ENCODE measurements at places on chromosomes 6 and 20. TPM values are rescaled to one million over a fixed set of nuclear protein-coding genes. Genes with fewer than 3 reads are reported as not detected.

The LRRC73 gene
- 1.0 TPM for total RNA-seq

The COL21A1 gene
- 23.2 TPM for total RNA-seq

The NHLRC1 gene
- 1.3 TPM for total RNA-seq

The CGA gene
- total RNA-seq: 0.59 TPM

The MTG2 gene
- total RNA-seq: 27.3 TPM

The WFDC12 gene
- not detected for total RNA-seq

The HLA-DRB1 gene
- total RNA-seq: 34.3 TPM

The PTK7 gene
- total RNA-seq: 2.1 TPM

The RREB1 gene
- 36.2 TPM for total RNA-seq

DNA sequence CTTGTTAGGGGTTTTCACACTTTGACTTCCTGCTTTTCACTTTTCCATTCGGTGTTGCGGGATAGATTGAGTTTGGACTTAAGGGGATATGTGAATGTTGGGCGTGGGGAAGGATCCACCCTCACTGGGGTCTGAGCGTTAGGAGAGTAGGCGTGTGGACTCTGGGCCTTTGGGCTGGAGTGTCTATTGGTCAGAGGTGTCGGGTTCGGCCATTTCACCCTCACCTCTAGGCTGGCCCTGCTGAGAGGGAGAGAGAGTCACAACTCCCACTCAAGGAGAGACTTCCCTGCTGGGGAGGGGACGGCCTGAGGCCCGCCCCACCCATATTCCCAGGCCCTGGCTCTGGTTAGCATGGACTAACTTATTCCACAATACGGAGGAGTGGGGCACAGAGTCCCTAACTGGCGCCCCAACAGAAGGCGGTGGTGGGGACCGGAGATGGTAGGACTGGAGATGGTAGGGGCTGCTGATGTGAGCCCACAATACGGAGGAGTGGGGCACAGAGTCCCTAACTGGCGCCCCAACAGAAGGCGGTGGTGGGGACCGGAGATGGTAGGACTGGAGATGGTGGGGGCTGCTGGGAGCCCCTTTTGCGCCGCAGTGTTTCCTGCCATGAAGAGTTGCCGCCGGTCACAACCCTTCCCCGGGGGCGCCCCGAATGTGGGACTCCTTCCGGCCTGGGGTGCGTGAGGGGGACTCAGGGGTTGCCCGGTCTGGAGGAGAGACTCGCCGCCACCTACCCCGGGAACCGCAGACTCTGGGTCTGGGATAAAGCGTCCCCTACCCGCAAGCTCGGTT lies 1.4 kb upstream of the PTPRA start:
- no peak for DNase-seq

DNA sequence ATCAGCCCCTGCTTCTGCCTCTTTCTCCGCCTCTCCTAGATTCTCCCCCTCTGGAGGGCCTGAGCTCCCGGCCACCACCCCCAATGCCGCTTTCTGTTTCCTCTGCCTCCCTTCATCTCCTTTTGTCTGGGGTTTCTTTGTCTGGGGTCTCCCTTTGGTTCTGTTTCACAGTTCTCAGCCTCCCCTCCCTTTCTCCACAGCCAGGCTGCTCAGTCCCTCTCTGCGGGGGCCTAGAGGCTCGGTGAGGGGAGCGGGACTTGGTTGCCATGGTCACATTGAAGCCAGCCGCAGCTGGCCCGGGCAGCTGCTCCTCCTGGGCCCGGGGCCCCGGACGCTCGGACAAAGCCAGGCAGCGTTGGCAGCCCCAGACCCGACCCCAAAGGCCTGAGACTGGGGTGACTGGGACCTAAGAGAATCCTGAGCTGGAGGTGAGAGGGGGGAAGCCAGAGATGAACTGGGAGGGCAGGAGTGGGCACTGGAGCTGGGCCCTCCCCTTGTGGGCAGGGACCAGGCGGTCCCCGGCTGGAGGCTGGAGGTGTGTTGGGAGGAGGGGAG lies 3.5 kb upstream of the DDR1 start:
- no peak for DNase-seq

DNA sequence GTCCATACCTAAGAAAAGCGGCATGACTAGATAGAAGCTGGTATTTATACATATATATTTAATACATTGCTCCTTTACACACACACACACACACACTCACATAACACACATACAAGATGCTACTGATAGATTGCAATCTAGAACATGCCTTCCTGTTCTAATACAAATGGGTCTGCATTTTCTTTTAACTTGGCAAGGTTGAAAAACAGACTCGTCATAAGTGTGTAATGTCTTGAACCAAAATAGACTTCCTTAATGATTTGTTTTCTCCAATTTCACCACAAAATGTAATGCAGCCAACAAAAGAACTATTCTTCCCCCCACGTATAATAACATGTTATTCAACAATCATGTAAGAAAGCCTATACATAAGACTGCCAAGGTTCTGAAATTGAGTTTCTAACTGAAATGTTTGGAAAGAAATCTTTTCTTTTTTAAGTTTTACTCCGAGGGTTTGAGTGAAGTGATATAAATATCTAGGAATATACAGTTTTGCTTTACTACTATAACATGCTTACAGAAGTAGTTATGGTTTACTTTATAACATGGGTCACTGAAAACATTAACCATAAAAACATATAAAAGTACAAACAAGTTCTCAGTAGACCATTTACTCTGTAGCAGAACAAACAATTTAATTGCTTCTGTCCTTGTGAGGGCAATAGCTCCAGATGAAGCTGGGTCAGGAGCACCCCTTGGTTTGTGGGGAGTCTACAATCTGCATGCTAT lies 207.5 kb downstream of the FOXC1 start:
- no peak for DNase-seq

DNA sequence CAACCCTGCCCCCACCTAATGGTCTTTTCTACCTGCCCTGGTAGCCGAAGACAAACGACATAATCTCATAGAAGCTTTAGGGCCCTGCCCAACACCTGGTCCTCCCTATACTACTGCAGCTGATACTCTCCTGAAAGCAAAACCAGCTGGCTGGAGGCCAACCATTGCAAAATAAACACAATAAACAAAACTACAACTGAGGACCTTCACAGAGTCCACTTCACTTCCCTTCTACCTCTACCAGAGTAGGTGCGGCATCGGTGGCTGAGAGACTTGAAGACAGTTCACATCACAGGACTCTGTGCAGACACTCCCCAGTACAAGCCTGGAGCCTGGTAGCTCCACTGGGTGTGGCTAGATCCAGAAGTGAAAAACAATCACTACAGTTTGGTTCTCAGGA lies 476.2 kb downstream of the MMUT start:
- DNase-seq: no peak

GRCh38 chr6:155201461-155202226 lies 62.2 kb upstream of the CLDN20 start:
- no peak for DNase-seq

DNA sequence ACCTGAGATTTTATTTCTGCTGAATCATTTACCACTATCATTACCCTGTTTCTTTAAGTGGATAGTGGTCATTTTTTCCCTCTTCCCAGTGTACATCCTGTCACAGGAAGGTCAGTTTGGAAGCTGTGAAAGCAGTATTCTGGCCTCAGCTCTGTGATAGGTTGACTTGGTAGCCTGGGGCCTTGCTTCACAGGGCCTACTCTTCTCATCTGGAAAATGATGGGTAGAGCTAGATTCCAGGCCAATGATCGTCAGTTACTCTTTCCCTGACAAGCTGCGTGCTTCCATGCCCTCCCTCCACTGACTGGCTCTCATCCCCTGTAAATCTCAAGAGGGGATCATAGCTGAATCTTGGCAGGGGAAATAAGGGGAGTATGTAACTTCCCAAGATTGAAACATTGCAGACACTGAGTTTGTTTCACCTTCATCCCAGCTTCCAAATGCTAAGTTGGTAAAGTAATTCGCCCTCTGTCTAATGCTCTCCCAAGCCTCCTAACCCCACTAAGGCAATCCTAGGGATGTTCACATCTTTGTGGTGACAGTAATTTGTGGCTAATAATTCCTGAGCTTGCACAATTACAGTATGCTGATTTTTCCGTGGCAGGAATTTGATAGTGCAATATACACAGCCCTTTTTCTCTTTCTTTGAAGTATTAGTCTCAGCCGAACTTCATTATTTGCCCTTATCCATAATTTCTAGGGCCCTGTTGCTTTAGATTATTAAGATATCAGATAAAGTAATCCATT lies 51.2 kb downstream of the VAPB start:
- DNase-seq: no peak

DNA sequence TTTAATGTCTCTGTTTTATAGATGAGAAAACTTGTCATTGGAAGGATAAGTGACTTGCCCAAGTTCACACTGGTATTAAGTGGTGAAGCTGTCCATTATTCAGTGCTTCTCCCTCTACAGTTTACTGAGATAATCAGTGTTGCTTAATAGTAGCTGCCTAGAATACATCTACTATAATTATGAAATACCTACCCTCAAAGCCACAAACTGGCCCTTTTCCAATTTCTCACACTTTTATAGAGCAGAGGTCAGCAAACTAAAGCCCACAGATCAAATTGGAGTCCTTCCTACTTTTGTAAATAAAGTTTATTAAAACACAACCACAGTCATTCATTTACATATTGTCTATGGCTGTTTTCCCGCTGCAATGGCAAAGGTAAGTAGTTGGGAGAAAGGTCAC lies 73.5 kb downstream of the EYS start:
- DNase-seq: no peak

DNA sequence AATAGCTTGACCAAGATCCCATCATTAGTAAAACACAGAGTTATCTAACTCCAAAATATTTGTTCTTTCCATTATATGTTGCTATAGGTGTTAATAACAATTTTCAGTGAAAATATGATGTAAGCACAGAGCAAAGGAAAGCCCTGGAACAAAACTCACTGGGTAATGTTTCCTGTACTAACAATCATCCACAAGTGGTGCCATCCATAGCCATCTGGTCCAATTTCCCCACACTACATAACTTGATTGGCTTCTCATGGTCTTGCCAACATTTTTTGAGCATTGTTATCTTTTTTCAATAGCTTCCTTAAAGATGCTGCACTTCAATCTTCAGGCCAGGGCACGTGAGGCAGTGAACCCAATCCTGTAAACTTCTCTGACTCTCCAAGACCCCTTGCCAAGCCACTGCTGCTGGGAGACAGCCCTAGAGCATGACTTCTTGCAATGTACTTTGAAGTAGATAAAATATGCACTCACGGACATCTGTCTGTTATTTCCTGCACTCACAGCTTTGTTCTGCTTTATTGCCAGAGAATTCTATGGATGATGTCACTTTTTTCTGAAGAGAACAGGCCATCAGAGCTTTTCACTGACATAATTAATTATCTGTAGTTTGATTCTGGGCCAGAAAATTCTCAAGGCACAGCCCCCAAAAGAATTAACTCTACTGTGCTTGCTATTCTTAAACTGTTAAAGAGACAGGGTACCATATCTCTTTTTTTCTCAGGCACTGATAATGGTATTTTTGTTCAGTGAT lies 97.5 kb upstream of the TMEM30A start:
- DNase-seq: no peak

- no peak for DNase-seq
Measured at GRCh38 chr20:1718604-1719384, 61.2 kb upstream of the SIRPG start.

DNA sequence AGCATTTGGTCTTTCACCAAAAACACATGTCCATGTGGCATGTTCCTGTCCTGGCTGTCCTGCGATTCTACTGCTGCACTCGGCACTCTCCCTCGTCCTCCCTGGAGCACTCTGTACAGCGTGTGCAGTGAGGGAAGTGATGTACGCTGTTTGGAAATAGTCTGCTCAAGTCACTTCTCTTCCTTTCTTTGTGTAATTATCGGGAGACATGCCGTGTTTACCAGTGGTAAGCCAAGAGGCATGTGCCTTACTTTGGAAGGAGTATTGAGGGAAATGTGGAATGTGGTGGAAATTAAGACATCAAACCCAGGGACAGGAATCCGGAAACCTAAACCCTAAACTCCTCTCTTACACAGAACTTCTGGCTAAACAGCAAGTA lies 268.5 kb upstream of the FOXQ1 start:
- no peak for DNase-seq

DNA sequence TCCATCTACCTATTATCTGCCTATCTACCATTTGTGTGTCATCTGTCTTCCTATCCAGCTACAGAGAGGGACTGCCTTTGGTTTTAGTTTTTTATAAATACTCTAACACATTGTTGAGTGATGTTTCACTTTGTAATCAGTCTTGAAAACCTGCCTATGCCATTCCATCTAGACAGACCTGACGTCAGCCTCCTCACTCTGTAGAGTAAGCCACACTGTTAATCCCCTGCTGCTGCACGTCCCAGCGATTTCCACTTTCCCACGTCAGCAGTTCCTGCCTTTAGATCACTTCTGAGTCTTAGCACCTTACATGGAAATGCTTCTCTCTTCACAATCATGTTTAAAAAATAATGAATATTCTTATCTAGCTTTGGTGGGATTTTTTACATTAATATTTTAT lies 54.8 kb downstream of the PLG start:
- no peak for DNase-seq

DNA sequence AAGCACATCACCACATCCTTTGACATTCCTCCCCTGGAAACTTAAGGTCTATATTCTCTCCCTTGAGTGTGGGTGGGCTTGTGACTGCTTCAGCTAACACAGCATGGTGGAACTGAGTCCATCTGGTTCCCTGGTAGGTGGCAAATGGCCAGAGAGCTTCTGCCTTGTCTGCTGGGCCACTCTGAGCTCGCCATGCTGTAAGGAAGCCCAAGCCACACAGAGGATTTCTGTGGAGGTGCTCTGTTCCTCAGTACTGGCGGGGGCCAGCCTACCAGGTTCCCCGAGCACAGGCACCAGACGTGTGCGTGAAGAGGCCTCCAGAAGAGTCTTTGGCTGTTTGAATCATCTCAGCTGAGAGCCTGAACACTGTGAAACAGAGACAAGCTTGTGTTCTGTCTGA lies 41.6 kb upstream of the PMEPA1 start:
- no peak for DNase-seq

DNA sequence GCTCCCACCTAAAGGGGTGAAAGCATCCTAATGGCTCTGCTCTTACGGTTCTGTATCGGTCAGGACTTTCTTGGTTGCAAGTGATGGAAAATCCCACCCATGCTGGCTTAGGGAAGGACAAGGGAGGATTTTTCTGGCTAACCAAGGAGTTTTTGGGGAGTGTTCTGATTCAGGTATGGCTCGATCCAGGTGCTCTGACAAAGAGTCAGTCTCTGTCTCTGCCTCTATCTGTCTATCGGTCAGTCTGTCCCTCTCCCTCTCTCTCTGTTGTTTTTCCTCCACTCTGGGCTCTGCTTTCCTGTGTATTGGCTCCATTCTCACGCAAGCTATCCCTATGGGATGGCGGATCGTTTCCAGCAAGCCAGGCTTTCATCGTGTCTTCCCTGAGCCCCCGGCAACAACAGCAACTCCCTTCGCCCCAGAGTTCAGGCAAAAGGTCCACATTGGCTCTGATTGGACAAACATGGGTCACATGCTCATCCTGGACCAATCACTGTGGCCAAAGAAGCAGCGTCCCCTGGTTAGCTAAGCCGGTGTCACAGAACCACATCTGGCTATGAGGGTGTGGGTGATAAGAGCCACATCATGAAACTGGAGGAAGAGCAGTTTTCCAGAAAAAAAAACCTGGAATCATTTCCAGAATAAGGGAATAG lies 160.3 kb downstream of the BMP7 start:
- no peak for DNase-seq

GRCh38 chr6:18380158-18380836 lies 6.9 kb upstream of the RNF144B start:
- no peak for DNase-seq
